ENCODE measurements at places on chromosomes 4 and X. TPM values are rescaled to one million over a fixed set of nuclear protein-coding genes. Genes with fewer than 3 reads are reported as not detected.

GRCh38 chrX:30887721-30888120 is 1.3 kb downstream of the TAB3 start:
- DNase-seq, result peak; percentile 38

OTUD4 gene
- total RNA-seq, result 94.4 TPM

GRCh38 chrX:39427906-39428305 is 626.6 kb downstream of the MID1IP1 start:
- no peak for DNase-seq

DNA sequence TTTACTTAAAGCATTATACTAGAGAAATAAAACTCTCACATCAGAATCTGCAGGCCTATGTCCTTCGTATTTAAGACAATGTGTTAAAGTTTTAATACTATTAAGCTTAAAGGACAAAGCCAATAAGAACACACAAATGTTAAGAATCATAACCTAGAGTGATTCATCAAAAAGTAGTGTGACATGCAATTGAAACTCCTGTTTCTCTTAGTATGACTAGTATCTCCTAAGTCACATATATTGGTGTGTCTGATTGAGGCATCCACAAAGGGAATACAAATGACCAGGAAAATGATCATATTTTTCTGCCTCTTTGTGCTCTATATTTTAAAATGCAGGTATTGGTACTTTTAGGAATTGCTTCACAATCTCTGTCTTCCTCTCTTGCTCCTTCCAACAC is 23.8 kb downstream of the GPRASP3 start:
- no peak for DNase-seq

IRAK1 gene
- 272 TPM for total RNA-seq

DNA sequence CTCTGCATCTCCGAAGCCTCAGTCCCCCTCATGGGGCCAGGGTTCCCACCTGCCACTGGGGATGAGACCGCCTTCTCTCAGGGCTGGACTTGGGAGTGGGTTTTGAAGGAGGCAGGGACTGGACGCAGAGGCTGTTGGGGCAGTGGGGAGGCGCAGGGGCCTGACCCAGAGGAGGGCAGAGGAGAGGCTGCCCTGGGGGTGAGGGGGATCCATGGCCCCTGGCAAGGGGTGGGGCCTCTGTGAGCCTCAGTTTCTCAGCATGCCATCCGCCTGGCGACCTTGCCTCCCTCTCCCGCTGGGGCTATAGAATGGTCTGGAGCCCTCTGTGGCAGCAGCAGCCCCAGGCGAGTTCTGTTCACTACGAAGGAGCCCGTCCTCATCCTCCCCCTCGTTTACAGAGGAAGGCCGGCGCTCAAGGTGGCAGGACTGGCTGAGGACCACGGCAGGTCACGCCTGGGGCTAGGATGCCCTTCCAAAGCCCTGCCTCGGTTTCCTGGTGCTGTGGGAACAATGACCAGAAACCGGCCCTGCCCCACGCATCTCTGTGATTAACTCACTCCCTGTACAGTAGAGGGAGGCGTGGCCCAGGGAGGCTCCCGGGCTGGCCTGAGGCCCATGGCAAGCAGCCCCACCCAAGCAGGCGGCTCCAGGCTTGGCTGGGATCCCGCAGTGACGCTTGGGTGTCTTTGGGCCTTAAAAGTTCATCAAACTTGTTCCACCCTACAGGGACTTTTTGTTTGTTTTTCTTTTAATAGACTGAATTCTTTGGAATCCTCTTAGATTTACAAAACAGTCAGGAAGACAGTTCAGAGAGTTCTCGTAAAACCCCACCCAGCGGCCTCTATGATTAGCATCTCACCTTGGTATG is 16.0 kb upstream of the SH3TC1 start:
- no peak for DNase-seq

GRCh38 chrX:44042116-44042515 is 68.9 kb upstream of the NDP start:
- DNase-seq, result no peak

GRCh38 chr4:5381961-5382441 is 326.4 kb downstream of the EVC2 start:
- DNase-seq, result no peak

- no peak for DNase-seq
Observed at GRCh38 chr4:98945297-98945850, 16.4 kb upstream of the EIF4E start.

COQ2 gene
- 16.4 TPM for total RNA-seq

DNA sequence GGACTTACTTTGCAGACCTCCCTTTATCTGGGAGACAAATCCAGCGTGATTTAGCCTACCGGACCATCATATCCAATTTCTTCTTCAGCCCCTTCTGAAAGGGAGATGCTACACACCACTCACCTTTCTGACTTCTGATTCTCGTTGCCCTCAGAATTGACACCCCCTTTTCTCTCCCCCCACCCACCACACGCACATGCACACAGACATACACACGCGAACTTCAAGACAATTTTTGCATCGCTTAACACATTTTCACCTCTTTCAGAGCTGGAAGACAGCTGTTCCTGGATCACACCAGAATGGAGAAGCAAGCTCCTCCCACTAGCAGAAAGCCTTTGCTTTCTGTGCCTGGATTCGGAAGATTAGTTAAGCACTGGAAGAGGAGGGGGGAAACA is 1.0 kb upstream of the SNCA start:
- no peak for DNase-seq

TRO gene
- total RNA-seq, result 1.0 TPM

DNA sequence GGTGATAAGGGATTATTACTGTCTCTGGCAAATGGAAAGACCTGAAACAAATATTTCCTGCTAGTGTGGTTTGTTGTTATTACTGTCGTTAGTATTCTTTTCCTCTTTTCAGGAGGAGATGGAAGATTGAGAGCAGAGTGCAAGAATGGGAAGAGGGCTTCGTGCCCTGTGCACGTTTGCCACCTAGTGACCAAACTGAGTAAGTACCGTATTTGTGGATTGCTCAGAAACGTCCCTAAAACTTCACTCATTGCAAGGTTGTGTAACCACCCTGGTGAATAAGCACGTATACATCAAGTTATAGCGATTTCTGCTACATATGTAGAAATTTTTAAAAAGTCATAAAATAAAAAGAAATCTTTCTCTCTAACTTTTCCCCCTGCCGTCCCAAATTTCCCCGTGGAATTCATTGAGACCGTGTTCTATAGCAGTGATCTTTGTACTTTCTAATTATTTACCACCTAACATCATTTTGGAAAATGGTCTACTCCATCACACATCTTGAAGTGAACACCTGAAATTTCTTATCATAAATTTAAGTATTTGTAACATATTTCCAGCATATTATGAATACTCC is 24.3 kb downstream of the LINC00632 start:
- DNase-seq, result no peak

- DNase-seq, result no peak
Observed at GRCh38 chrX:906586-906985, 276.0 kb downstream of the SHOX start.

DNA sequence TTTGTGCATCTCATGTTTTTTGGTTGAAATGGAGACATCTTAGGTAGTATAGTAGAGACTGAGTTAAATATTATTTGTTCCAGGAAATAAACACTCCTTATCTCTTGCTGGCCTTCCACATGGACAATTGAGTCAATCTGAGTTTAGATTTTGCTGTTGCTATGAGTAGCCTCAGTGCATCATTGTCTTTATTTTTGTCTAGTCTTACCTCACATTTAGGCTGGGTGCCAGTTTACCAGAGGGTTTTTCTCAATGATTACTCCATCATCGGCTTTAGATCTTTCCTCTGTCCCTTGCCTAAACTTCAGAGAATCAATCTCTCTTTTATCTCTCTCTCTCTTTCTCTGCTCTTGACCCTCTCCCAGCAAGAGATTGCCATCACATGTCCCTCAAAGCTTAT is 73.6 kb downstream of the GABRB1 start:
- DNase-seq, result no peak

- no peak for DNase-seq
Observed at GRCh38 chr4:42549896-42550295, 107.0 kb downstream of the ATP8A1 start.

- no peak for DNase-seq
Observed at GRCh38 chrX:110985470-110985869, 110.5 kb upstream of the PAK3 start.

GRCh38 chrX:13863324-13863723 is 46.4 kb upstream of the GPM6B start:
- no peak for DNase-seq

GRCh38 chrX:70954871-70955270 is 24.0 kb upstream of the SLC7A3 start:
- no peak for DNase-seq

GRCh38 chrX:132631579-132632232 is 142.9 kb upstream of the MBNL3 start:
- DNase-seq, result no peak

ITM2A gene
- 108 TPM for total RNA-seq

WDR44 gene
- 8.6 TPM for total RNA-seq

ARHGAP4 gene
- 108 TPM for total RNA-seq

SPON2 gene
- total RNA-seq, result 2.1 TPM

SPANXN4 gene
- not detected for total RNA-seq

- no peak for DNase-seq
Observed at GRCh38 chr4:13445841-13446790, 38.0 kb downstream of the RAB28 start.

MAP7D2 gene
- total RNA-seq, result 0.66 TPM

DNA sequence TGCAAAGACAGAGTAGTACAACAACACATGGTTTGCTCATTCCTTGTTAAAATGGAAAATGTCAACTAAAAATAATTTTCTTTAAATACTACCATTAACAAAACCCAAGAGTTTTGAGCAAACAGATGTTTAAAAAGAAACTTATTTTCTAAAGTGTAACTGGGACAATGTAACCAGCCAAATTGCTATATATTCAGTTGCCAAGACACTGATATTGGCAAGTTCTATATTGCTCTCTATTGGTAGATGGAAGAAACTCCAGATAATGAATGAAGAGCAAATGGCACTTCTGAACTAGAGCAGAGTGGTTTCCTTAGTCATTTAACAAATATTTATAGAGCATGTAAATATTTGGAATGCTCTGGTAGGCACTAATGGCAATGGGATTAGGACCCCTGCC is 966.2 kb downstream of the RPA4 start:
- no peak for DNase-seq

- DNase-seq, result no peak
Observed at GRCh38 chr4:10326075-10326474, 131.2 kb downstream of the ZNF518B start.

DNA sequence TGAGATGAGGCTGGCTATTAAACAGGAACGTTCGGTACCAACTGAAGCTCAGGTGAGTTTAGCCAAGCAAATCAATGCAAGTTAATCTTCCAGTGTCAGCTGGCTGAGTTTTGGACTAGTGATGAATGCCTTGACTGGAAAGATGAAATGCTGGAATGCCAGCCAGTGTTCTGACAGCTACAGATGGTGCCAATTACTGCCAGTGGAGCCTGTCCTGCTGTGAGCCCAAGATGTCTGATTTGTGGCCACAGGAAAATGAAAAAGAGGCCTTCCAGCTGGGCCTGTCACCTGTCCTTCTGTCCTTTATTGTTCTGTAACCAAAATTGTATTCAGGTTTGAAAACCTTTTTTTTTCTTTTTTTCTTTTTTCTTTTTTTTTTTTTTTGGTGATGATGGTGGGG is 223.1 kb downstream of the AFF2 start:
- no peak for DNase-seq

GRCh38 chr4:150090836-150091235 is 12.6 kb downstream of the DCLK2 start:
- no peak for DNase-seq

- no peak for DNase-seq
Observed at GRCh38 chr4:3250438-3250955, 1.5 kb downstream of the MSANTD1 start.

- no peak for DNase-seq
Observed at GRCh38 chrX:141839856-141840255, 1.7 kb downstream of the MAGEC3 start.

P2RY4 gene
- not detected for total RNA-seq

GRCh38 chr4:166734797-166735196 is 499.5 kb downstream of the SPOCK3 start:
- no peak for DNase-seq

DNA sequence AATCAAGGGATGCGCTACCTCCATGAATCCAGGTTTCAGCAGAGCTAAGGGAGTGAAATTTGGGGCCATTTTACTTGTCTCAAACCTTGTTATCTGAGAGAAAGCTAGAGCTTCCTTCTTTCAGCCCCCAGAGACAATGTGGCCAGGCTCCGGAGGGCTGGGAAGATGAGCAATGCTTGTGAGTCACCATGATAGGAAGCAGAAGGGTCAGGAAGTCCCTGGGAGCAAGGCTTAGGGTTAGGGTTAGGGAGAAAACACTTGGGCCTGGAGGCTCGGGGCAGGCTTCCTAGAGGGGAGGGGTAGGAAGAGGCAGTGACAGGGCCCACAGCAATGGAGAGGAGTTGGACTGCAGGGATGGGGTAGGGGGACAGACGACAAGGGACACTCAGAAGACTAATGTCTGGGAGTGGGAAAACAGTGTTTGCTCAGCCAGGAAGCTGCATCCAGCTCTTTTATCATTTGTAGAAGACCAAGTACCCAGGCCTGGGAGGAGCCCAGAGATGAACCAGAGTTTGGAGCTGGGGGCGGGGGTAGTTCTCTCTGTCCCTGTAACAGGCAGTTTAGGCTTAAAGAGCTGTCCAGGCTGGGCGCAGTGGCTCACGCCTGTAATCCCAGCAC is 16.4 kb upstream of the PORCN start:
- no peak for DNase-seq

RAB40A gene
- 0.14 TPM for total RNA-seq

DNA sequence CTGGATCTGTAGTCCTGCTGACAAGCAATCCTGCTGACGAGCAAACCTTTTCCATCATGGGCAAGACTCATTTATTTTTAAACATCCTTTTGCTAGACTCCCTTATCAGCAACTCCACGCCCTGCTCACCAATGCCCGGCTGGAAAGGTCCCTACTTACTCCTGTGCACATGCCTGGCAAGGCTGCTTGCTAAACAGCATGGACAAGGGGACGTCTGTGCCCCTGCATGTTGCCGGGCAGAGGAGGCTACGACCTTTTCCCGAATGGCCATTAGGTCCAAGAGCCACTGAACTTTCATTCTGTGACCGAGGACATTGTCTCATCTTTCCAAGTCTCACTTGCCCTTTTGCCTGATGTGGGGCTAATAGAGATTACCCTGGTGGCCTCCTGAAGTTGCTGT is 98.6 kb downstream of the MGST2 start:
- no peak for DNase-seq

- DNase-seq, result no peak
Observed at GRCh38 chr4:76969941-76970529, 20.5 kb downstream of the SEPTIN11 start.

- no peak for DNase-seq
Observed at GRCh38 chrX:155857561-155857960, 23.6 kb upstream of the VAMP7 start.

GRCh38 chr4:37652747-37653527 is 33.2 kb downstream of the RELL1 start:
- DNase-seq, result no peak

FAM47A gene
- not detected for total RNA-seq

- no peak for DNase-seq
Observed at GRCh38 chr4:109729117-109729717, 653 bp downstream of the PLA2G12A start.

ARL9 gene
- total RNA-seq, result 0.18 TPM

GRCh38 chr4:136928957-136929411 is 603.3 kb downstream of the PCDH18 start:
- no peak for DNase-seq
